ENCODE measurements at places on chromosomes 2 and 18. TPM values are rescaled to one million over a fixed set of nuclear protein-coding genes. Genes with fewer than 3 reads are reported as not detected.

DNA sequence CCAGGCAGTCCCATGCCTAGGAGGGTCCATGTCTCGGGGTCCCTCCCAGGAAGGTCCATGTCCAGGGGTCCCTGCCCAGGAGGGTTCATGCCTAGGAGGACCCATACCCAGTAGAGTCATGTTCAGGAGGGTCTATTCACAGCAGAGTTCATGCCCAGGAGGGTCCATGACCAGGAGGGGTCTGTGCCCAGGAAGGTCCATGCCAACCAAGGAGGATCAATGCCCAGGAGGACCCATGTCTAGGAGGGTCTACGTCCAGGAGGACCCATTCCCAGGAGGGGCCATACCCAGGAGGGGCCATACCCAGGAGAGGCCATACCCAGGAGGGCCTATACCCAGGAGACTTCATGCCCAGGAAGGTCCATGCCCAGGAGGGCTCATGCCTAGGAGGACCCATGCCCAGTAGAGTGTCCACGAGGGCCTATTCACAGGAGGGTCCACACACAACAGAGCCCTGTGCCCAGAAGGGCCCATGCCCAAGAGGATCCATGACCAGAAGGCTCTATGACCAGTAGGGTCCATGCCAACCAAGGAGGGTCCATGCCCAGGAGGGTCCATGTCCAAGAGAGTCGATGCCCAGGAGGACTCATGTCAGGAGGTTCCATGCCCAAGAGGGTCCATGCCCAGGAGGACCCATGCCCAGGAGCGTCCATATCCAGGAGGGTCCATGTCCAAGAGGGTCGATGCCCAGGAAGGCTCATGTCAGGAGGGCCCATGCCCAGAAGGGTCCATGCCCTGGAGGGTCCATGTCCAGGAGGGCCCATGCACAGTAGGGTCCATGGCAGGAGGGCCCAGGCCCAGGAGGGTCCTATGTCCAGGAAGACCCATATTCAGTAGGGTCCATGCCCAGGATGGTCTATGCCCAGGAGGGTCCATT, 10.1 kb downstream of the GPR35 start:
- no peak overlapping the region for H3K4me3 ChIP-seq
- H3K36me3 ChIP-seq: peaks cover 9% of the 10 kb centered on the region
- H3K27ac ChIP-seq: no peak overlapping the region

GRCh38 chr2:220269367-220269766, 641.9 kb downstream of the SLC4A3 start:
- DNase-seq: peak; percentile 31
- H3K4me3 ChIP-seq: peak overlapping the region; percentile 58
- peak overlapping the region; percentile 70 for H3K27ac ChIP-seq
- no peaks in the 10 kb centered on the region for H3K27me3 ChIP-seq
- H3K4me1 ChIP-seq: peaks cover 23% of the 10 kb centered on the region

DNA sequence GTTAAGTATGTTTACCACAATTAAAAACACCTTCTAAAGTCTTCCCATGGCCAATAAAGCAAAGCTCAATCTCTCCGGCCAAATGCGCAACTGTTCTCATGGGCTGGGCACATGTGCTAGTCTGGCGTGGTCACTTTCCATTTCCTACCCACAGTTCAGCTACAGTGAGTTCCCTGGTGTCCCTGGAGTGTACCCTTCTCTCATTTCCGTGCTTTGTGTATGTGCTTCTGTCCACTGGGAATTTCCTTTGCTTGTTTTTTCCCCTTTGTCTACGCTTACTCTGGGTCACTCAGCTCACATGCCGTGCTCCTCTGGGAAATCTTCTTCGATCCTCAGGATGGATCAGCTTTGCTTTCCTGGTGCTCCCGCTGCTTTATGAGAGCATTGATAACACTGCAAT, 69.6 kb upstream of the GYPC start:
- peak; percentile 50 for DNase-seq
- no peaks in the 10 kb centered on the region for H3K36me3 ChIP-seq
- H3K27me3 ChIP-seq: peaks cover 5% of the 10 kb centered on the region
- H3K4me3 ChIP-seq: peak overlapping the region; percentile 64
- peak overlapping the region; percentile 78 for H3K27ac ChIP-seq

DNA sequence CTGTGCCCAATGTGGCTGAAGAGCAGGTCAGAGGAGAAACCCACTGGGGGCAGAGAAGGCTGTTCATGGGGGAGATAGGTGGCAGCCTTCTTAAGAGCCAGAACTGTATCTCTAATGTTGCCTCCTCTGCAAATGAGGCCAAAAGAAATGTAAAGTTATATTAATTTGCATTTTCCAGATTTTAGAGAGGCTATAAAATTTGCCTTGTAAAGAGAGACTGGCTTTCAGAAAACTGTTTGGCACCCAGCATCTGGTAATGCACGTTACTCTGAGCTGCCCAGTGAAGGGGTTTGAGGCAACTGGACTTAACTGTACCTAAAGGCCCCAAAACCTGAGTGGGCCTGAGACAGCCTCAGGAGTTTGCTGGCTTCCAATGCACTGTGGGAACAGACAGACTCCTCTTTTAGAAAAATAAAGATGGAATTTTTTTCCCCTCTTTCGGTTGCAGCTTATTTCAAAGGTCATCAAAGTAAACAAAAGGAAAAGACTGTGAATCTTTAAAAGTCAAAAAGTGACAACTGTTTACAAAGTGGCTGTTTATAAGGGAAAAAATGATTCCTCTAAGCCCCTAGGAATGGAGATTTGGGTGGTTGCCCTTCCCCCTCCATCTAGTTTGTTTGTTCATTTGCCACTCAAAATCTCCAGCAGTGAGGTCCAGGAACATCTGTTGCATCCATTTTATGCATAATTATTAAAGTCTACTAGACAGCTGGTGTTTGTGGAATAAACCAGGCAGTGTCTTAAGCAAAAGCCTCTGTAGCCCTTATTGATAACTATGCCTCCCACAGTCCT, 132.2 kb upstream of the ZFP36L2 start:
- H3K27ac ChIP-seq: no peak overlapping the region
- DNase-seq: no peak
- H3K36me3 ChIP-seq: no peaks in the 10 kb centered on the region
- no peaks in the 10 kb centered on the region for H3K4me1 ChIP-seq
- H3K27me3 ChIP-seq: no peaks in the 10 kb centered on the region
- H3K4me3 ChIP-seq: no peak overlapping the region

Gene OTOS
- not detected for total RNA-seq

Gene SERPINB7
- not detected for total RNA-seq

DNA sequence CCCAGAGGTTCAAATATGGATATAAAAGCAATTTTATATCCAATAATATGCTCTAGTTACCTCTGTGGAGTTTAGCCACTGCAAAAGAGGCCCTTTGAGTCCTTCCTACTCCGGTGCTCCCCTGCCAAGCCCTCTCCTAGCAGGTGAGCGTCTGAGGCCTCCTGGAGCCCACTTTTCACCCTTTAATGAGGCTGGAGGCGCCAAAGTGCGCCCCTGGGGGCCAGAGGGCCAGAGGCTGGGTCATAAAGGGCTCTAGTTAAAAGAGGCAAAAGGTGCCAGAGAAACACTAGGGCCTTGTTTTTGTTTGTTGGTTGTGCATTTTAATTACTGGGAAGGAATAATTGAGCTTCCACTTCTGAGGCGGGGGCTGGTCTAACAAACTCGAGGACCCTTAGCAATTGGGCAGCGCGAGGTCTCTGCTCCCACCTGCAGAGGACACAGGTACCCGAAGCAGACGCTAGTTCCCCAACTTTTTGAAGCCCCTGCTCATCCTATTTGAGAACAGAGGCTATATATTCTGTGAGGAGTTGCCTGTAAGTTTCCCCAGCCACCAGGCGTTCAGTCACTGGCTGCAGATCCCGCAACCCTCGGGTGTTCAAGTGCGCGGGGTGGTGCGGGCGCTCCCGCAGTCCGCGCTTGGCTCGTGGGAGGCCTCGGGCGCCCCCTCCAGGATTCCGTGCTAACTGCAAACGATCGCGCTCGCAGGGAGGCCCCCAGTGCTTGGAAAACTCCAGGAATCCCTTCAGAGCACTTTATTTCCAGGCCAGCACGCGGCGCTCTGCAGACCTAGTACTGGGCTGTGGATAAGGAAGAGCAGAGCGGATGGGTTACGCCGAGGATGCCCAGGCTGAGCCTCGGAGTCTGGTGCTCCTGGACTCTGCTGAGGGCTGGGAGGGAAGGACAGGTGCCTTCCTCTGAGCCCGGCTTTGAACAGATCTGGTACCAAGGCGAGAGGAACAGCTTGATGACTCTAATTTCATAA, 14.1 kb downstream of the MSGN1 start:
- no peak overlapping the region for H3K27ac ChIP-seq
- H3K27me3 ChIP-seq: peaks cover 1% of the 10 kb centered on the region
- H3K36me3 ChIP-seq: no peaks in the 10 kb centered on the region
- H3K4me3 ChIP-seq: peak overlapping the region; percentile 46
- H3K4me1 ChIP-seq: peaks cover 7% of the 10 kb centered on the region
- DNase-seq: peak; percentile 94

- H3K27ac ChIP-seq: no peak overlapping the region
- no peaks in the 10 kb centered on the region for H3K36me3 ChIP-seq
- no peak overlapping the region for H3K4me3 ChIP-seq
- peaks cover 2% of the 10 kb centered on the region for H3K4me1 ChIP-seq
- peaks cover 7% of the 10 kb centered on the region for H3K27me3 ChIP-seq
Measured at GRCh38 chr2:29016504-29016903, 35.4 kb downstream of the TOGARAM2 start.

- no peaks in the 10 kb centered on the region for H3K27me3 ChIP-seq
- H3K4me3 ChIP-seq: no peak overlapping the region
- no peak overlapping the region for H3K27ac ChIP-seq
- DNase-seq: no peak
- no peaks in the 10 kb centered on the region for H3K36me3 ChIP-seq
Measured at GRCh38 chr18:26440644-26441043, 107.7 kb downstream of the KCTD1 start.

GRCh38 chr18:27843783-27844777, 332.9 kb downstream of the CDH2 start:
- no peaks in the 10 kb centered on the region for H3K36me3 ChIP-seq
- H3K27ac ChIP-seq: no peak overlapping the region
- H3K27me3 ChIP-seq: peaks cover 2% of the 10 kb centered on the region
- no peak for DNase-seq
- H3K4me3 ChIP-seq: no peak overlapping the region

DNA sequence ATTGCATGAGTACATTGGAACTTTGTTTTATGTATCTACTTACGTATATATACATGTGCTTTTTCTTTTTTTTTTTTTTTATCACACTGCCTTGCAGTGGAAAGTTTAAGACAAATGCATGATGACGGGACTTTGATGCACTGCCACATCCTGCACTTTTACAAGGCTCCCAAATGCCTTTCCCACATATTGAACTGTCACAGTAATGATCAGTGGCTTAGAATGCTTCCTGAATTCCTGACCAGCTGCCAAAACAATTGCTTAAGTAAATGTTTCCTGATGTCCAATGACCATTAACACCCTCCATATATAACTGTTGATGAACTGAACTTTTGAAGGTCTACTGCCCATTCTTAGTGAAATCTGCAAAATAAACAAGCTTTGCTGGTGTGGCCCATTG, 60.2 kb downstream of the LYPD6B start:
- no peak overlapping the region for H3K4me3 ChIP-seq
- peaks cover 8% of the 10 kb centered on the region for H3K4me1 ChIP-seq
- H3K36me3 ChIP-seq: no peaks in the 10 kb centered on the region
- DNase-seq: no peak
- H3K27ac ChIP-seq: no peak overlapping the region

- H3K27me3 ChIP-seq: peaks cover 2% of the 10 kb centered on the region
- no peak overlapping the region for H3K27ac ChIP-seq
- no peak overlapping the region for H3K4me3 ChIP-seq
- H3K36me3 ChIP-seq: no peaks in the 10 kb centered on the region
Measured at GRCh38 chr2:205769495-205769850, 87.2 kb downstream of the NRP2 start.

- peaks cover 14% of the 10 kb centered on the region for H3K4me1 ChIP-seq
- peak overlapping the region; percentile 87 for H3K4me3 ChIP-seq
- H3K27ac ChIP-seq: no peak overlapping the region
- peaks cover 35% of the 10 kb centered on the region for H3K27me3 ChIP-seq
- H3K36me3 ChIP-seq: peaks cover 5% of the 10 kb centered on the region
Measured at GRCh38 chr2:170712653-170713542, 2.2 kb upstream of the SP5 start.

DNA sequence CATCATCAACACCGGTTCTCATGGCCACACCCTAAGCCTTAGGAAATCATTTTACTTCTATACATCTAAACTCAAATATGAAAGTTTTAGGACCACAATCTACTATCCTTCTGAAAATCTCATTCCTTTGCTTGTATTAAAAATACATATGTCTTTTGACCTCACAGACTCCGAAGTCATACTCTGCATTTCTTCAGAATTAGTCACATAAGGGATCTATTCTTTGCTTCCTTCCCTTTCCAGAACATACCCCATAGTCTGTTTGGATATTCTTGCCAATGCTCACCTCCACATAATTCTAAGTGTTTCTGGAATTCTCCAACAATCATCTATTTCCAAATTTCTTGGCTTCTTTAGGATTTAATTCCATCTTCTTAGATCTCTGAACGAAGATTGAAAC, 14.2 kb upstream of the DSG1 start:
- no peaks in the 10 kb centered on the region for H3K36me3 ChIP-seq
- no peak for DNase-seq
- no peak overlapping the region for H3K27ac ChIP-seq
- H3K4me1 ChIP-seq: no peaks in the 10 kb centered on the region

GRCh38 chr18:43886341-43886740, 609.1 kb upstream of the SYT4 start:
- H3K4me3 ChIP-seq: no peak overlapping the region
- H3K36me3 ChIP-seq: no peaks in the 10 kb centered on the region
- no peaks in the 10 kb centered on the region for H3K27me3 ChIP-seq

Gene CGREF1
- total RNA-seq: 1.3 TPM

Gene G6PC2
- total RNA-seq: not detected

Gene MEP1B
- total RNA-seq: not detected

Gene SERPINB8
- total RNA-seq: 4.2 TPM

DNA sequence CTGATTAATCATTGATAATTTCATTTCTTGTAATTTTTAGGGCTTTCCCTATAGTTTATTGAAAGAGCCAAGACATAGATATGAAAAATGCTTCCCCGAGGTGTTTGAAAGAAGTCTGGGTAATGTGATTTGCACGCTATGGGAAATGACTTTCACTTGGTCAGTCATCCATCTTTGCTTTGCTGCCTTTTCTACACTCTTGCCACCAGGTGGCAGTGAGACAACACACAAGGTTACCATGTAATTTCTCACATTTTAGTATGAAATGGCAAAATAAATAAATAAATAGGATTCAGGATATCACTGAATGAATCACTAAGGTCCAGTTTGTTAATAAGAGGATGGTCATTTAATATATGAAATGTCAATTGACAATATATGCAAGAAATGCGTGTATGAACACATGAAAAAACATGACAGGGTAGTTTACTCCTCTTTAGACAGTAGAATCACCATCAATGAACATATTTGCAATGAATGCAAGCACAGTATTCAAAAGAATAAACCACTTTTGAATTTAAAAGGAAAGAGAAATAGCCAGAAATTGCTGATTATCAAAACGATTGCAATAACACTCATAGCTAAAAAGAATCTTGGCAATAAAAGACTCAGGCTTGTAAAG, 52.2 kb upstream of the KCNH7 start:
- H3K4me3 ChIP-seq: no peak overlapping the region
- DNase-seq: peak; percentile 22
- H3K4me1 ChIP-seq: no peaks in the 10 kb centered on the region
- no peaks in the 10 kb centered on the region for H3K27me3 ChIP-seq
- no peaks in the 10 kb centered on the region for H3K36me3 ChIP-seq

- no peak for DNase-seq
- H3K4me3 ChIP-seq: no peak overlapping the region
- no peaks in the 10 kb centered on the region for H3K4me1 ChIP-seq
Measured at GRCh38 chr2:61367177-61367576, 103.7 kb downstream of the USP34 start.
